IPS-NIHi11 (cell line): ENCODE measurements at places on chromosomes 13 and 19.

GRCh38 chr13:79482281-79482970, 1.5 kb downstream of the NDFIP2 start:
- DNase-seq, result no peak

- DNase-seq, result no peak
These were observed 201.6 kb downstream of the SLITRK5 start for GRCh38 chr13:87872813-87873212.

DNA sequence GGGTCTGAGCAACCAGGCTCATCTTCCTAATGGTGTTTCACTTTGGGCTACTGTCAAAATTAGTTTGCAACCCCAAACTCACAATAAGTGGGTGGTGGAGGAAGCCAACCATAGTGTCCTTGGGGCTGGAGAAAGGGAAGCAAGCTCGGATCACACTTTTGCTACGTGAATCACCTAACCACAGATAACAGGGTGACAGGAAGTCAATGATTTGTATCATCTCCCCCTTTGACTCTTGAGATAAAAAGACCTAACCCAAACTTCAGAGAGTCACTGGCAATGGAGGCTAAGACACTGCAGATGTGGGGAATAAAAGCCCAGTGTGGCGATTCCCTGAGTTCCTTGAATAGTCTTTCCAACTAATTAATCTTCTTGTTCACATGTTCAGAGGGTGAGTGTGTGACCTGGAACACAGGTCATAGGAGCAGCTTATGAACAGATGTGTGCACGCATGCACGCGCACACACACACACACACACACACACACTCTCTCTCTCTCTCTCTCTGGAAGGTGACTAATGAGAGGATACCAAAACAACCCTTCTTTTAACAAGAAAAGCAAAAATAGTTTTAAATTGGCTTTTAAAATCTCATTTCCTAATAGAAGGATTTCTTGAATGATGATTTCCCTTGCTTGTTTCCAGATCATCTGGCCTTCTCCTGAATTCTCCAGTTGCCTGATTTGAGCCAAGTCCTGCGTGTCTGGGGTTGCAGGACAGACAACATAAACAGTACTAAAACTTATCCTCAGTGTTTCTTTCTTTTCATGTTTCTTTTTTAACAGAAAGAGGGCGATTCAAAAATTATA, 21.2 kb upstream of the DOCK9 start:
- DNase-seq, result no peak

GRCh38 chr13:40213779-40214178, 452.7 kb downstream of the FOXO1 start:
- no peak for DNase-seq

GRCh38 chr13:52809310-52809769, 39.1 kb downstream of the PCDH8 start:
- DNase-seq, result peak; percentile 89

DNA sequence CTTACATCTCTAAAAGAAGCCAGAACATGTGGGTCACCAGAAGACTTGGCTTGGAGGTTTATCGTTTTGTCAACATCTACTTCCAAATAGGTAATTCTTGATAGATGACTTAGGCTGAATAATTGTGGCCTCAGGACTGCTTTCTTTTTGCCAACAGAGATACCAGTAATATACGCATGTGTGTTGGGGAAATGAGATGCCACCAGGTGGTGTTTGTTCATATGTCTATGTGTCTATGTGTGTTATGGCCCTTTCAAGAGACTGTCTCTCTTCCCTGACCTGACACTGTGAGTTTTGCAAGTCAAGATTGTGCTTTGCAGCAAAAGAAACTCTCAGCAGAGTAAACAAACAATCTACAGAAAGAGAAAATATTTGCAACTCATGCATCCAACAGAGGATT, 31.6 kb upstream of the METTL21C start:
- no peak for DNase-seq

GRCh38 chr13:66154354-66154753, 1075.8 kb downstream of the PCDH9 start:
- no peak for DNase-seq

- DNase-seq, result no peak
These were observed 4.4 kb downstream of the GRTP1 start for GRCh38 chr13:113359571-113359970.

DNA sequence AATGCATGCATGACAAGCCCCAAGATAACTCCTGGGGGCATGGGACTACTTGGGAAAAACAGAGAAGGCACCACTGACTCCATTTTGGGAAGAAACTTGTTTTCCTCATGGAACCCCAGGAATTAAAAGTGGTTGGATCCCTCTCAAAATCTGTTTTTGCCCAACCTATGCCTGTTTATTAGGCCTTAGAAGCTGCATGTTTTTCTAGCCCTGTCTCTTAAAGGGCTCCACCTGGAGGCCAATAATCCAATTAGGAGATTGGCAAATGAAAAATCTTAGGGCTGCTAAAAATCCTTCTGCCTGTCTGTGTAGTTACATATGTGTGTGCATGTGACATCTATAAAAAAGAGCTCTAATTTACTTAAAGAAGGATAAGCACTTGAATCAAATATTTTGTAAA, 26.9 kb downstream of the MED4 start:
- DNase-seq, result no peak

- DNase-seq, result no peak
These were observed 515.3 kb downstream of the PCDH9 start for GRCh38 chr13:66714795-66715194.

GRCh38 chr19:32041681-32042292, 303.6 kb upstream of the ZNF507 start:
- DNase-seq, result peak; percentile 61

GRCh38 chr19:34994643-34995541, 5.2 kb upstream of the GRAMD1A start:
- DNase-seq, result no peak

DNA sequence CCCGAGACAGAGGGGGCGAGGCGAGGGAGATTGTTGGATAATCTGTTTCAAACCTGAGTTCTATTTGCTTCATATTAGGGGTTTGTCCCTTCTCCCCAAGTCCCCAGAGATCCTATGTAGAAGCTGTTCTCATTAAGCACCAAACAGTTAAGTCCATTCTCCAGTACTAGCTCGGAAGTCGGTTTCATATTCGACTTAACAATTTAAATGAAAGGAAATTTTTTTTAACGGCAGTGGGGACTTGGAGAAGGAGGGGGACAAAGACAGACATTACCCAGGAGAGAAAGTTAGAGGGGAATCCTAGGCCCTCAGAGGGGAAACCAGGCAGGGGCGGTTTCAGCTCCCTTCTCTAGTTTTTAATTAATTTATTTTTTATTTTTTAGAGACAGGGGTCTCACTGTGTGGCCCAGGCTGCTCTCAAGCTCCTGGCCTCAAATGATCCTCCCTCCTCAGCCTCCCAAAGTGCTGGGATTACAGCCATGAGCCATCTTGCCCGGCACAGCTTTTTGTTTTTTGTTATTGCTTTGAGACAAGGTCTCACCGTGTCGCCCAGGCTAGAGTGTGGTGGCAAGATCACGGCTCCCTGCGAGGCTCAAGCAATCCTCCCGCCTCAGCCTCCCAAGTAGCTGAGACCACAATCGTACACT, 13.7 kb upstream of the TLE2 start:
- DNase-seq, result no peak
